Activated CD8-positive, alpha-beta memory T cell treated with anti-CD3 and anti-CD28 coated beads, Interleukin-2, amount 50 U/mL, for 4 hours (primary cell): ENCODE measurements at places on chromosomes 2 and 18.

DNA sequence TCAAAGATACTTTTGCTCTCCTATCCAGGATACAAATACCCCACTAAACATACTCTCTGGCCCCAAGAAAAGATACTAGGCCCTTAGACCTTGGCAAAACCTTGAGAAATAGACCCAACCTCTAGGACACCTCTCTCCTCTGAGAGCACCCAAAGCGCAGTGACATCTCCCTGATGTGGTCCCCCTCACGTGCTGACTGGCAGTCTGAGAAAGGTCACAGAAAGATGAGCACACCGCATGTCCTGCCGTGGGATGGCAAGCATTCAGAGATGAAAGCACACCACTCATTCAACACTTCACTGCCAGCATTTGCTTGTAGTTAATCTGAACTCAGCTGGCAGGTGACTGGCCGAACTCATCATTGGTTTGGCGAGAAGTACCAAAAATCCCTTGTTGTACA lies 6.1 kb upstream of the TBC1D8 start:
- DNase-seq, result peak; percentile 19

DNA sequence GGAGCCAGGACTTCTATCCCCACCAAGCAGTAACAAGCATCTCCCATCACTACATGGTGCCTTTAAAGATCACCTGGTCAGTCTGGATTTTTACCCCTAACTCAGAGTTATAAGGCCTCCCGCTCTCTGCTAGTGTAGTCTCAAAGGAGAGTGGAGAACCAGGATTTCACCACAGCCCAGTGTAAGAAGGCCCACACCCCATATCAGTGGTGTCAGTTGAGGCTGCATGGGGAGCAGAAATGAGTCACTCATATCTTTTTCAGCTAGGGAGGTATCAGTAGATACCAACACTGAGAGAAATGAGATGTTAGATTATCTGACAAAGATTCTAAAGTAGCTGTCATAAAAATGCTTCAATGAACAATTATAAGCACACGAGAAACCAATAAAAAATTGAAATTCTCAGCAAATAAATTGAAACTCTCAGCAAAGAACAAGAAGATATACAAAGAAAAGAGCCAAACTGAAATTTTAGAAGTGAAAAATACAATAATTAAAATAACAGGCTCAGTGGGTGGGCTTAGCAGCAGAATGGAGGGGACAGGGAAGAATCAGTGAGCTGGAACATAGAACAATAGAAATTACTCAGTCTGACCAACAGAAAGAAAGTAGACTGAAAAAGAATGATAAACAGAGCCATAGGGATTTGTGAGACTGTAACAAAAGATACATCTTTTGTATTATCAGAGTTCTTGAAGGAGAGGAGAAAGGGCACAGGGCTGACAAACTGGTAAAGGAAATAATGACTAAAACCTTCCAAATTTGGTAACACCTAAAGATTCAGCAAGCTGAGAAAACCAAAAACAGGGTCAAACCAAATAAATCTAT lies 257.7 kb downstream of the ANAPC1 start:
- no peak for DNase-seq

DNA sequence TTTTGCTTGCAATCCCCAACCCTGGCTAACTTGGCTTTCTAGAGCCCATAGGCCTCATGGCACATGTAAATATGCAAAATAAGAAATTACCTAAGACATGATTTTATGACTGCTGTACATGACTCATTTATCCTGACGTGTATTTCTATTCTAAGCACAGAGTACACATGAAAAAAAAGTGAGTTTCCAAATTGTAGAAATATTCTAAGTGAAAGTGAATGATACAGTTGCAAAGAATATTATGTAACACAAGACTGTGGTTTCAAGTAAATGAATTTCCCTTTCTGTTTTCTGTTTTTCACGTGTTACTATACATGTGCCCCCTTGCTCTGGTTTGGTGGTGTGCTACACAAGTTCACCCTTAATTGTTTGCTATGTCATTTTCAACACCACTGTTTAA lies 162.4 kb downstream of the LRP1B start:
- DNase-seq, result no peak

DNA sequence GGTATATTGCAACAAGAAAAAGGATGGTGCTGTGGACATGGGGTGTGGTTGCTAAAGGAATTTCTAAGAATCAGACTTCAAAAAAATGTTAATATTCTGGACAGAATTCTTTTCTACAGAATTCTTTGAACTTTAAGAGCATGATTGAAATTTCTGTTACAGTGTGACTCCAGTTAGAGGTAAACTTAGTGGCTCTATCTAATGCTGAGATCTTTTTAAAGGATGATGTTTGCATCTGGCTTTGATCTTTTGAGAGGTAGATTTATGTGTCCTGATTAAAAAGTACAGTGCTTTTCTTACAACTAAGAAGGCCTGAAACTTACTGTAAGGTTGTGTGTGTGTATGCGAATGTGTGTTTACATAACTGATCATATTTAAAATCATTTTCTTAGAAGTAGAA lies 25.4 kb downstream of the NCK2 start:
- DNase-seq, result no peak

- no peak for DNase-seq
Measured at GRCh38 chr2:136957044-136957443, 191.7 kb downstream of the THSD7B start.

DNA sequence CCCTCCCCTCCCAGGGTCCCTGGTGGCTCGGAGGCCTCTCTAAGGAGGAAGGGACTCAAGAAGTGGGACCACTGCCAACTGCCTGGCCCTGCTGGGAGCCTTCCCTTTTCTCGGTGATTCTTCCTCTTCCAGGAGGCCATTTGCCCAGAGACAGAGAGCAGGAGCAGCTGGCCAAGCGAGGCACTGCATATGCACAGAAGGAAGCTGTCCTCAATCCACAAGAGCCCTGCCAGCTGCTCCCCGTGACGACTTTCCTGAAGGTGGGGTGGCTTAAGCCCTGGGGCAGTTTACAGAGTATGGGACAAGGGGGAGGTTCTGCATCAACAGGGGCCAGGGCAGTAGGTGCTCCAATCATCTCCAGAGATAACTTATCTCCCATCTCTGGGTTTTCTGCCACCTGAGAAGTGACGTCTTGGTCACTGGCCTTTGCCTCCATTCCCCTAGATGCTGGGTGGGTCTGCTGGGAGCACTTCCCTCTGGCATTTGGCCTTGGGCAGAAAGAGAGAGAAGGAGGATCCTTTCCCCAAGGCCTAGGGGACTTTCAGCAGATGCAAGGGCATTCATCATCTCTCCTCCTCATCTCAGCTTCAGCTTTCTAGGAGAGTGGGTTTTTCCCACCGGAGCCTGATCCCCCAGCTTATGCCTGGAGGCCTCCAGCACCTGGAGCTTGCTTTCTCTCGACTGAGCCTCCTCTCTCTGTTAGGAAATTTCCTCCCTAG lies 28.5 kb downstream of the CIB4 start:
- DNase-seq, result no peak

- DNase-seq, result no peak
Measured at GRCh38 chr18:59718108-59718463, 20.9 kb upstream of the CCBE1 start.

GRCh38 chr18:379681-380330 lies 112.0 kb upstream of the THOC1 start:
- DNase-seq, result no peak

GRCh38 chr2:147222506-147222905 lies 622.3 kb upstream of the ACVR2A start:
- no peak for DNase-seq

DNA sequence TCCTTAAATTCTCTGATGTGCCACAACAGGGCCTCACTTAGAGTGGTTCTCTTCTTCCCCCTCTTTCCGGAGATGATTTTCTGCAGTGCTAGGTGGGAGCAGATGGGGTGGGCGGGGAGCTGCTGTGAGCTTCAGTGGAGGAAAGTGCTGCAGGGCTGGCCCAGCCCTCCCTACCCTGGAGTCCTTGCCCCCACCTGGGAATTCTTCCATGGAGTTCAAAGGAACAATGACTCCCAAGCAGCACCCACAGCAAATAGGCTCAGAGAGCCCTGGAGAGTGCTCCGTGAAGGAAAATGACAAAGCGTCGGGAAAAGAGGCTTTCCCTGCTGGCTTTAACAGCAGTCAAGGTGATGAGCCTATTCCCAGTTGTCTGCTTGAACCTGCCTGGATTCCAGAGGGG lies 28.8 kb downstream of the LOXHD1 start:
- no peak for DNase-seq

DNA sequence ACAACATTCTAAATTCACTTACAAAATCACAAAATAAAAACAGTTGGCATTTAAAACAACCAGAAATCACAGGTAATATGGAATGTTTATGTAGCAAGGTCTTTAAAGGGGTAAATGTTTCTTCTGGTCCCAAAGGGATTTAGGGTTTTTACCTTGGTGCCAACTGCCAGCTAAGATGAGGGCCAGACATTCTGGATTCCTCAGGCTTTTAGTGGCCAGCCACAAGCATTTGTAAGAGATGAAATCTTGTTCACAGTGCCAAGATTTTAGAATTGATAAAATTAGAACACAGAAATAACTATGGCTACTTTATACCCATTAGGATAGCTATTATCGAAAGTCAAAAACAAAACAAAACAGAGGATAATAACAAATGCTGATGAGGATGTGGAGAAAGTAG lies 60.4 kb upstream of the CDKL4 start:
- DNase-seq, result no peak

DNA sequence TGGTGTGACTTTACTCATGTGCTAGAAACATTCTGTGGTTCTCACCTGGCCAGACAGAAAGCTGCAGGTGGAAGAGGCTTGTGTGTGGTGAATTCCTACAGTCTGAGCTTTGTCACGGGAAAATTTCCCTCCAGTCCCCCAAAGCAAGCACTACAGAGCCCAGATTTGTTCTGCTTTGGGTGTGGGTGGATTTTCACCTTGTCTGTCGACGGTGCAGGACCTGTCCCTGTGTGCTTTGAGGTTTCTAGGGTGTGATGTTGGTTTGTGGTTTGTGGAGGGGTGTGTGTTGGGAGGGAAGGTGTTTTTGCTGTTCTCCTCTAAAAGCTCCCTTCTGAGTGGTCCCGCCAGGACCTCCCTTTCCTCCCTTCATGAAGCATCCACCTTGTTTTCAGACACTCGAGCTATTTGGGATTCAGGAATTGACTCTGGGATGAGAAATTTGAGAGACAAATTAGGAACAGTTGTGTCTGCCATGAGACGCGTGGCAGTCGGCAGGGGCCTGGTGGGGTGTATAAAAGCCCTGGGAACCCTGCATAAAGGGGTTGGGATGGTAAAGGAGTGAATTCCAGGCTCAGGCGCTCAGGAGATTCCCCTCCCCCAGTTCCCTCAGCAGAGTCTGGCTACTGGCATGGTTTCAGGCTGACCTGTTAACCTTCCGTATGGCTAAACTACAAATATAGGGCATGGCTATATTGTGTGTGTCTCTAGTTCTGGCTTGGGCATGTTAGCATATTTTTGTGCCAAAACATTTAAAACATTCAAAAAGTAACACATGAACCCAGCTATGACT lies 65.5 kb downstream of the DGKD start:
- peak; percentile 40 for DNase-seq

GRCh38 chr2:48124592-48124991 lies 218.3 kb upstream of the FBXO11 start:
- DNase-seq, result no peak

DNA sequence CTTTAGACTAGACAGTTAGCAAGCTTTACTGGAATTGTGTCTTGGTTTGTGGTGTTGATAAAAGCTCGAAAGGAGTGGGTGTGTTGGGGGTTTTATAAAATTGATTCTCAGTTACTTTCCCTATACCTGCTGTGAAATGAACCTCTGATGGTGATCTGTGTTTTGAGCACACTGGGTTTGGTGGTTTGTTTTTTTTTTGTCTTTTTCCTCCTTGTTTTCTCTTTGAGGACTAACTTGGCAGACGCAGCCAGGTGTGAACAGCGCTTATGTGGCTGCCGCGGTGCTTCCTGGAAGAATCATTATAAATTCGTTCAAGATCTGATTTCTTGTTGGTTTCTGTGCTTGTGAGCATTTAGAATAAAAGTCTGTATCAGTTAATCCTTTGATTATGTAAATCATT lies 28.5 kb downstream of the GRHL1 start:
- no peak for DNase-seq

- no peak for DNase-seq
Measured at GRCh38 chr18:3461704-3462103, 11.7 kb downstream of the TGIF1 start.

- no peak for DNase-seq
Measured at GRCh38 chr2:111930875-111931274, 32.5 kb downstream of the MERTK start.

- DNase-seq, result no peak
Measured at GRCh38 chr2:58900246-58901027, 659.3 kb upstream of the FANCL start.

- DNase-seq, result peak; percentile 46
Measured at GRCh38 chr2:127197475-127198385, 22.4 kb downstream of the CYP27C1 start.

DNA sequence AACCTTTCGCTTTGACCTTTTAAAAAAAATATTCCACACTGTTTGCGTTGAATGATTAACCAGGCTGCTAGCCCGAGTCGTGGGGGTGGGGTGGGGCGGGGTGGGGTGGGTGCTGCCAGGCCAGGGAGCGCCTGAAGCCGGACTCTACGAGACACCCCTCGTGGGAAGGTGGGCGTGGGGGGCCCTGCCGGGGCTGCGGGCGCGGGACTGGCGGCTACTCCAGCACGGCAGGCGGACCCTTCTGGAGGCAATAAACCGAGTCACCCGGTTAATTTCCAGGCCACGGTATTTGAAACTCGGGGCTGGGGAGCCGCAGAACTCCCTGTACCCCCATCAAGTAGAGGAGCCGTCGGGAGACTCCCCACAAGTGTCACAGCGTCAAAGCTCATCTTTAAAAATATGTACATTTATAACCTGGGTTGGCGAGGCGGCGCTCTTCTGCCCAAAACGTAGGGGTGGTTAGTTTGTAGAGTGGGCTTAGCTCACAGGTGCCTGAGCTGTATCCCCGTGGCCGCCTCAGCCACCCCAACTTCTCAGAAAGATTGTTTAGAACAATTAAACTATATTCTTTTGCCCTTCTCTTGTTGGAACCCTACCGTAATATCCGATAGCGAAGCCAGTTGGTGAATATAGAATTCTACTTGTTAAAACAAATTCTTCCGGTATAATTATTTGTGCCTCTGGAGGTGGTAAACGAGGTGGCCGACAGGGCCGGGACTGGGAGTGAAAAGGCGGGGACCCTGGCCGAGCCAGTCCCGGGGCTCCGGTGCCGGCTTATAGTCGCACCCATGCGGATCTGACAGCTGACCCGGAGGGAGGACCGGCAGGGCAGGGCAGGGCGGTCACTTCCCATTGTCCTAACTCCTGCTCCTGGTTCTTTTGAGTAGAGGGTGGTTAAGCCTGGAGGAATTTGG lies 1.4 kb downstream of the B3GNT2 start:
- peak; percentile 60 for DNase-seq

GRCh38 chr2:167487728-167488127 lies 599.4 kb downstream of the XIRP2 start:
- no peak for DNase-seq

GRCh38 chr2:76953733-76954347 lies 568.3 kb downstream of the LRRTM4 start:
- DNase-seq, result no peak

- DNase-seq, result no peak
Measured at GRCh38 chr2:85753035-85753524, 711 bp upstream of the ATOH8 start.

- DNase-seq, result no peak
Measured at GRCh38 chr2:128404709-128405466, 86.2 kb upstream of the HS6ST1 start.
